ENCODE measurements at places on chromosomes 7 and 10. TPM values are rescaled to one million over a fixed set of nuclear protein-coding genes. Genes with fewer than 3 reads are reported as not detected.

The ATOH7 gene
- not detected for total RNA-seq

DNA sequence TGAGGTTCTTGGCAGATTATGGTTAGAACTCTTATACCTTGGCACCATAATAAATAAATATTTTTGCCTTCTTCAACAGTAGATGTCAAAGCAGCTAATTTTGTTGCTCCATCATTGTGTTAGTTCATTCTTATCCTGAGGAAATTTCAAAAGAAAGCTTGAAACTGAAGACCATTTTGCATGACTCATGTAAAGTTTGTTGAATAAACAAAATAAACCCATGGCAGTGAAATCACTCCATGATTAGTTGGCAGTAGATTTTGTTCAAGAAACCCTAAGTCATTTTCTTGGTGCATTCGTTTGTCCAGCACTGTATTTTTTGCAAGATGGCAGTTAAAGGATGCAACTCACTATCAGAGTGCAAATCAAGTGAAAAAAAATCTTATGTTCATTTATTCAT, 91.6 kb downstream of the HECW1 start:
- no peak for DNase-seq
- H3K27ac ChIP-seq, result no peak overlapping the region
- H3K27me3 ChIP-seq, result no peaks in the 10 kb centered on the region
- no peak overlapping the region for H3K4me3 ChIP-seq

The HHEX gene
- total RNA-seq, result 2.1 TPM

The FAM25G gene
- total RNA-seq, result not detected

DNA sequence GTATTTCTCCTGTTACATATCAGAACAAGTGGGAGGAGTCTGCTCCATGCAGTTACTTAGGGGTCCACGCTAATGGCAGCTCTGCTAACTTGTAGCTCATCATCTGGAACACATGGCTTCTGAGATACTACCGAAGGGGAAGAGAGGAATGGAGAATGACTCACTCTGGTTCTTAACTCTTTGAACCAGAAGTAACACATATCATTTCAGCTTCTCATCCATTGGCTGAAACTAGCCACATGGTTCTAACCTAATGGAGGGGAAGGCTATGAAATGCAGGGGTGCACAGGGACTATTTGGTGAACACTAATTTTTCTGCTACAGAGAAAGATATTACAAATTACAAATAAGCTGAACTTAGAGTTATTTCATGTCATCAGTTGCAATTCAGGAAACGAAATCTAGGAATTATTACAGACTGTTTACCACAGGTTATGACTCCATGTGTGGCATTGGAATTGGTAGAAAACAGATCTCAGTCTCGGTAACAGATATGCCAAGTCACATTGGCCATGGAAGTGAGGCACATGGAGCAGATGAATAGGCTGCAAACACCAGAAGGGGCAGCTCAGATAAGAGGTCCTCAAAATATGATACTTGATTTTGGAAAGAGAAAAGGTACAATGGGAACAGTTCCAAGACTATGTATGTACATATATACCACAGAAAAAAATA, 9.4 kb upstream of the KAT6B start:
- H3K36me3 ChIP-seq, result no peaks in the 10 kb centered on the region
- no peak overlapping the region for H3K4me3 ChIP-seq
- H3K27me3 ChIP-seq, result no peaks in the 10 kb centered on the region
- no peak overlapping the region for H3K27ac ChIP-seq

DNA sequence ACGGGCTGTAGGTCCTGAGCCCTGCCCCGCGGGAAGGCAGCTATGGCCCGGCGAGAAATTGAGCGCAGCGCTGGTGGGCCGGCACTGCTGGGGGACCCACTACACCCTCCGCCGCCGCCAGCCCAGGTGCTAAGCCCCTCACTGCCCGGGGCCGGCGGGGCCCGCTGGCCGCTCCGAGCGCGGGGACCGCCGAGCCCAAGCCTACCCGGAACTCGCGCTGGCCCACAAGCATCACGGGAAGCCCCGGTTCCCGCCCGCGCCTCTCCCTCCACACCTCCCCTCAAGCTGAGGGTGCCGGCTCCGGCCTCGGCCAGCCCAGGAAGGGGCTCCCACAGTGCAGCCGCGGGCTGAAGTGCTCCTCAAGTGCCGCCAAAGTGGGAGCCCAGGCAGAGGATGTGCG, 5.5 kb upstream of the CACUL1 start:
- H3K4me1 ChIP-seq, result no peaks in the 10 kb centered on the region

The ZNF488 gene
- total RNA-seq, result not detected

The SFRP4 gene
- 5.0 TPM for total RNA-seq

DNA sequence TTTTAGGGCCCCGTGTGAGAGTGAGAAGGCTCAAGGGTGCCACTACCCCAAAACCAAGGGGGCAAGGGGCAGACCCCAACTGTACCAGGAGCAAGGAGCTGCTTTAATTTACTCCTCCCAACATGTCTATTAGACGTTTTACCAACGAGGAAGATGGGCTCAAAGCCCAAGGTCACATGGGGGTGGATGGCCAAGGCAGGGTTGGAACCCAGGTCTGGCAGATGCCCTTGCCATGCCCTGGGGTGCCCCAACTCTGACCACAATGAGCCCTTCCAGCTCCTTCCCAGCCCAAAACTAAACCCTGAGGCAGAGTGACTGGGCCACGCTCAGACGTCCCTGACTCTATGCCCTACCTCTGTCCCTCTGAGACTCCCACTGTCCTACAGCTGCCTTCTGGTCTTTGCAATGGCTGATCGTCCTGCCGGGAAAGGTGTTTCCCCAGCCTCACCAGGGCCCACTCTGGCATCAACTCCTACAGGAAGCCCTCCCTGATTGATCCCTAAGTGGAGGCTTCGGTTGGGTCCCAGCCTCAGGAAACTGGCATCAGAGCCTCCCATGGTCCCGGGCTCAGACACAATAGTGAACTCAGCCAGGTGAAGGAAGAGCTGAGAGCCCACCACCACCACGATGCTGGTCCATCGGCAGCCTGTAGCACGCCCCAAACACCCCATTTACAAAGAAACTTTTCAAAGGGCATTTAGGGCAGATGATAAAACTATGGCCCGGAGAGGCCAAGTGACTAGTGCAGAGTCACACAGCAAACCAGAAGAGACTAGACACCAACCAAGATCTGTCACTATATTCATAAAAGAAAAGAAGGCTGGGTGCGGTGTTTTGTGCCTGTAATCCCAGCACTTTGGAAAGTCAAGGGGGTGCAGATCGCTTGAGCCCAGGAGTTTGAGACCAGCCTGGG, 60.2 kb upstream of the MYL10 start:
- no peak overlapping the region for H3K27ac ChIP-seq
- H3K4me1 ChIP-seq, result no peaks in the 10 kb centered on the region
- no peak for DNase-seq
- no peak overlapping the region for H3K4me3 ChIP-seq

The VSIR gene
- total RNA-seq, result 36.1 TPM

DNA sequence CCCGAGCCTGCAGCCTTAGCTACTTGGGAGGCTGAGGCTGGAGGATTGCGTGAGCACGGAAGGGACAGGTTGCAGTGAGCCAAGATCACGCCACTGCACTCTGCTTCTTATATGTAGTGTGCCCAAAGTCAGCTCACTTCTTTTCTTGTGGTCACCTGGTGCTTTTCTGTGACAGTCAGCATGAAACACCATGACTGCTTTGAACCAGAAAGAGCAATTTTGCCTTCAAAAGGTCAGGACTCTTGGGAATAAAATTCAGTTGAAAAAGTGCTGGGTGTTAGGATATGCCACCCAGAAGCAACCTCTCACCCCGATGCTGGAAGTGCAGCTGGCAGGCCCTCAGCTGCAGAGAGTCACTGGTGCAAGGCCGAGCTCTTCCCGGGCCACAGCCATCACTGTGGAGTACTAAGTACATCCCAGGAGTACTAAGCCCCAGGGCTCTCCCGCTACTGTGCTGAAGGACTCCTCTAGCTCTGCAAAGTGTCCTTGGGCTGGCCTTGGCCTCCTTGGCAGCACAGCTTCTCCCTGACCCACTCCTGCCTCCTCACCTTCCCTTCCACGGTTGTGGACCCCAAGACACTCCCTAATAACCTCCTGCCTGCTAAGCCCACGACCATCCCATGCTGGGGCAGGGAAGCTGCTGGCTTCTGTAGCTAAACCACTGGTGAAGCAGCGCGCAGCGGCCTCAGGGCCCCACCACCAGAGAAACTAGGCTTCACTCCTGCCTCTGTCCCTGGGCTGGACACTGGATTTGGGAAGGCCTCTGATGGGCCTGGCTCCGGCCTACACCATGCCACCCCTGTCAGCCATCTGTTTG, 17.6 kb upstream of the GDI2 start:
- H3K36me3 ChIP-seq, result no peaks in the 10 kb centered on the region
- no peaks in the 10 kb centered on the region for H3K27me3 ChIP-seq
- H3K4me1 ChIP-seq, result no peaks in the 10 kb centered on the region
- no peak overlapping the region for H3K4me3 ChIP-seq
- no peak overlapping the region for H3K27ac ChIP-seq

DNA sequence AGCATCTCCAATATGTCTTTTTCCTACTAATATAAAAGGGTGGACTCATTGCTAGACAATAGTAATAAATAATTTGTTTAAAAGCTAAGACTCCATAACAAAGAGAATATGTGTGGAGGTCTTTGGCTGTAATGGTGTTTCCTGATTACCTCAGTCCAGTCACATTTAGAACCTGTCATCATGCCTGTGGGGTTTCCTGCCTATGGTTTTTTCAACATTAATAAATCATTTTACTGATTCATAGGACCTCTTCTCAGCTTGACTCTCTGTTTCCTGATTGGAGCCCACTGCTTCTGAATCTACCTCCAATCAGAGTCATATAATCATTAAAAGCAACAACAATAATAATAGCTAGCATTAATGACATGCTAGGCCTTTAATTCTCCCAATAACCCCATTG, 52.4 kb upstream of the GNAI1 start:
- no peak for DNase-seq
- no peak overlapping the region for H3K27ac ChIP-seq
- no peaks in the 10 kb centered on the region for H3K36me3 ChIP-seq
- no peaks in the 10 kb centered on the region for H3K27me3 ChIP-seq
- no peaks in the 10 kb centered on the region for H3K4me1 ChIP-seq

- no peaks in the 10 kb centered on the region for H3K27me3 ChIP-seq
- peak; percentile 13 for DNase-seq
- H3K4me1 ChIP-seq, result no peaks in the 10 kb centered on the region
- no peak overlapping the region for H3K4me3 ChIP-seq
Measured at GRCh38 chr10:110523736-110524135, 26.0 kb downstream of the DUSP5 start.

The OR6B1 gene
- not detected for total RNA-seq

DNA sequence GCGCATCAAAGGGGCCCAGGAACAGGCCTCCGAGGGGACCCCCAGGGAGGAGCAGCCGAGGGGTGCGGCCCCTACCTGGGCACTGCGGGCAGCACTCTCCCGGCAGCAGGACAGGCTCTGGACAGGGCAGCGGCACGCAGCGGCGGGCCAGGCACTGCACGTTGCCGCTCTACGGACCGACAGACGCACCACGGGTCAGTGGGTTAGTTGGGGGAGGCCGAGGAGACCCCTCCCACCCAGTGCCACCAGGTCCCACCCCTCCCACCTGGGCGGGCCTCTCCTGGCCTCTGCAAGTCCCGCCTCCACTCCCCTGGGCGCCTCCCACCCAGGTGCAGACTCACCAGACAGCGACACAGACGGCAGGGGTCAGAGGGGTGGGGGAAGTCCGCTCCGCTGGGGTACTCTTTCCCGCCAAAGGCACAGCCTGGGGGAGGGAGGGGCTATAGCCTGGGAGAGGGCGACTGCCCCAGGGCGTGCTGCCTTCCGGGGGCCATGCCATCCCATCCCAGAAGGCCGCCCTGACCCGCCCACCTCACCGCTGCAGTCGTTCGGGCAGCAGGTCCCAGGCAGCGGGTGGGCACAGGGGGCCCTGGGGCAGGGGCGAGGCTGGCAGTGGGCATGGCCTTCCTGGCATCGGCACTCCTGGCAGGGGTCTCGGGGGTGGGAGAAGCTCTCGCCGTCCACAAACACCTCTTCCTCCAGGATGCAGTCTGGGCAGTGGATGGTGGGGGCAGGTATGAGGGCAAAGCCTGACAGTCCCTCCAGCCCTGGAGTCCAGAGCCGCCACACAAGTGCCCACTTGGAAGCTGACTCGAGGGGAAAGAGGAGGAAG, 19.2 kb downstream of the KCP start:
- DNase-seq, result no peak
- H3K4me3 ChIP-seq, result peak overlapping the region; percentile 6
- H3K27me3 ChIP-seq, result peaks cover 9% of the 10 kb centered on the region
- H3K36me3 ChIP-seq, result no peaks in the 10 kb centered on the region

The PDE1C gene
- 35.7 TPM for total RNA-seq

- DNase-seq, result no peak
- H3K27ac ChIP-seq, result no peak overlapping the region
- H3K4me1 ChIP-seq, result no peaks in the 10 kb centered on the region
Measured at GRCh38 chr10:15457382-15457781, 86.3 kb upstream of the FAM171A1 start.

DNA sequence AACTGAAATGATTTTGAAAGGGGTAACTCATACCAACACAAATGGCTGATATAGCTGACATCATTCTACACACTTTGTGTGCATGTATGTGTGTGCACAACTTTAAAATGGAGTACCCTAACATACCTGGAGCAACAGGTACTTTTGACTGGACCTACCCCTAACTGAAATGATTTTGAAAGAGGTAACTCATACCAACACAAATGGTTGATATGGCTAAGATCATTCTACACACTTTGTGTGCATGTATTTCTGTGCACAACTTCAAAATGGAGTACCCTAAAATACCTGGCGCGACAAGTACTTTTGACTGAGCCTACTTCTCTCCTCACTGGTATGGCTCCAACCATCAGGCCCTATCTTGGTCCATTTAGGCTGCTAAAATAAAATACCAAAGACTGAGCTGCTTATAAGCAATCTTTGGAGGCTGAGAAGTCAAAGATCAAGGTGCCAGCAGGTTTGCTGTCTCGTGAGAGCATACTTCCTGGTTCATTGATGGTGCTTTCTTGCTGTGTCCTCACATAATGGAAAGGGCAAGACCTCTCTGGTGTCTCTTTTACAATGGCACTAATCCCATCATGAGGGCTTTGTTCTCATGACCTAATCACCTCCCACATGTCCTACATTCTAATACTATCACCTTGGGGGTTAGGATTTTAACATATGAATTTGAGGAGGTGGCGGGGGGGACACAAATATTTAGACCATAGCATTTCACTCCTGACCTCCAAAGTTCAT, 173.3 kb downstream of the CFTR start:
- H3K27ac ChIP-seq, result no peak overlapping the region
- DNase-seq, result no peak
- no peak overlapping the region for H3K4me3 ChIP-seq

DNA sequence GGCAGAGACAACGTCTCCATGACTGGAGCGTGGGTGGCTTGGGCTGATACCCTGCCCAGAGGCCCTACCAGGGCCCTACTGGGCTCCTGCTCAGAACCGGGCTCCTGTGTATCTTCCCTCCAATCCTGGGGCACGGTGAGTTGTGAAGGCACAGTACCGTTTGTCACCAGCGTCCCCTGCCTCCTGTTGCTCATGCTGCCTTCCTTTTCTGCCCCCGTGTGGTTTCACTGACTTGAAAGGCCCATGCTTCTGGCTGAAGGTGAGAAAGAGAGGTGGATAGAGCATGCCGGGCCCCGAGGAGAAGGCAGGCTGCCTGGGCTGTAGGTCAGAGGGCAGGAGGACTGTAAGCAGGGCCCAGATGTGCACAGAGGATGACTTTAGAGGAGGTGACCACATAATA, 9.1 kb upstream of the DMBT1 start:
- H3K36me3 ChIP-seq, result no peaks in the 10 kb centered on the region
- no peaks in the 10 kb centered on the region for H3K27me3 ChIP-seq
- no peaks in the 10 kb centered on the region for H3K4me1 ChIP-seq
- DNase-seq, result no peak
- H3K4me3 ChIP-seq, result no peak overlapping the region
